ENCODE measurements at places on chromosomes 5 and 9.

GRCh38 chr5:136054142-136055019 is 25.6 kb downstream of the TGFBI start:
- DNase-seq: no peak

DNA sequence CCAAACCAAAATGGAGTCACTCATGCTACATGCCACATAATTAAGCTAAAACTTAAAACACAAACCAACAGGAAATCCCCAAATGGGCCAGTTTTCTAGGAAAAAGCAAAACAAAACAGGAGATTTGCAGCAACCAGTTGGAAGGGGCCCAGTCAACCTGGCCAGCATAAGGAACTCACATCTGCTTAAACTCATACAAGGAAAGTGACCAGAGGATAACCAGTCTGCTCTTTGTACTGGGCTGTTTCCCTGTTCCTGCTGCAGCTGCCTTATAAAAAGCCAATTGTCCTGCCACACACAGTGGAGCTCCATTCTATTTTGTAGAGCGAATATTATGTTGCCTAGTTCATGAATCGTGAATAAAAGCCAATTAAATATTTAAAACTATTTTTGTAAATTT is 29.5 kb upstream of the PTPDC1 start:
- no peak for DNase-seq

DNA sequence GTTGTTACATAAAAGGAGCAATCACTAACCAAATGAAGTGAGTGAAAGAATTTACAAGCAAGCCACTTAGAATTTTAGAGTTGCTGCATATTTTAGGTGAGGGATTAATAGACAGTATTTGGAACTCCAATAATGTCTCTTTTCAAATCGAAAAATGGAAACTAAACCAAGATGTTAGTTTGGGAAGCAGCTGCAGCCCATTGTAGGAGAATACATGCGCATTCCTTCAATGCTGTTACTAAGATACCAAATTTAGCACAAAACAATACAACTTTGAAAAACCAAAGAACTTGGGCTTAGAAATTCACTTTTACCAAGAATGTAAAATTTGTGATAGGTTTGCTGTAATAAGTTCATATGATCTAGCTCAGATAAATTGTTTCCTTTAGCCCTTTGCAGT is 411.8 kb upstream of the CDH6 start:
- DNase-seq: no peak

DNA sequence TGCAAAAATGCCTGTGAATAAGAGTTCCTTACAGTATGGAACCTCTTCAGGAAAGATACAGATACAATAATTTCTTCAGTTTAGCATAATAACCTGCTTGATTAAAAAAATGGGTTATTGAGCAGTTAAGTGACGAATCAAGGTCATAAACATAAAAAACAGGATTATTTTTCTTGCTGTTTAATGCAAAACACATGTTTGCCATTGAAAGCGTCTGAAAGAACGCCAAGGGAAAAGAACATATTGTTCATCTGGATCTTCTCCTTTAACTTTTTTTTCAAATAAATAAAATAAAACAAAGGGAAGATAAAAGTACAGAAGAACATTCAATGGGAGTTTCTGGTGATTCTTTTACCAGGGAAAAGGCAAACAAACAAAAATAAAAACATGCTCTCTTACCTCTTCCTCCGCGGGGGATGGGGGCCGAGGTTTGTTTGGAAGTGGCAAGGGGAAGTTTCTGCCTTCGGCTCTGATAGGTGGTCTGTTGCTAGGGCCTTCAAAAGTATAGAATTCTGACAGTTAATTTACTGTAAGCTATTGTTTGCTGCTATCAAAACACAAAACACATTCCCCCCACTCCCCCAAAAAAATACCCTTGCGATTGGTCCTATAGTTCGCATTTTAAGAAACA is 20.1 kb downstream of the C5orf58 start:
- no peak for DNase-seq

DNA sequence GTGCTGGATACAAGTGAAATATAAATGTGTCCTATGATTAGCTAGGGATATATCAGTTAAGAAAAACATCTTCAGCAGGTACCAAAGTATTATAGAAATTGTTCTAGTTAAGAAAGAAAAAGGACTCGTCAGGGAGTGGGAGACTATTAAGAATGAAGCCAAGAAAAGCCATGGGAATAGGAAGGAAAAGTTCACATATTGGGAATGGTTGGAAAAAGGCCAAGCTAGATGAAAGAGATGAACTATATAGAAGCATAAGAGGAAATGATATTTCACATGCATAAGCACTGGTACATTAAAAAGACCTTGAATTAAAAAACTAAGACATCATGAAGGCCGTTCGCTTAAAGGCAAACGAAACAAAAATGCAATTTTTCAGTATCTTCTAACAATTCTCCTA is 237.7 kb downstream of the ADAMTS6 start:
- DNase-seq: no peak
